ENCODE measurements at places on chromosomes 12 and 14. TPM values are rescaled to one million over a fixed set of nuclear protein-coding genes. Genes with fewer than 3 reads are reported as not detected.
A peak's percentile ranks its signal among the peaks of the same experiment; 100 is the strongest.

GRCh38 chr12:89166525-89166934 lies 185.8 kb downstream of the DUSP6 start:
- H3K4me1 ChIP-seq = no peaks in the 10 kb centered on the region
- no peaks in the 10 kb centered on the region for H3K36me3 ChIP-seq
- no peak overlapping the region for H3K27ac ChIP-seq
- H3K4me3 ChIP-seq = no peak overlapping the region
- no peaks in the 10 kb centered on the region for H3K27me3 ChIP-seq

Gene LTBR
- 0.91 TPM for total RNA-seq

DNA sequence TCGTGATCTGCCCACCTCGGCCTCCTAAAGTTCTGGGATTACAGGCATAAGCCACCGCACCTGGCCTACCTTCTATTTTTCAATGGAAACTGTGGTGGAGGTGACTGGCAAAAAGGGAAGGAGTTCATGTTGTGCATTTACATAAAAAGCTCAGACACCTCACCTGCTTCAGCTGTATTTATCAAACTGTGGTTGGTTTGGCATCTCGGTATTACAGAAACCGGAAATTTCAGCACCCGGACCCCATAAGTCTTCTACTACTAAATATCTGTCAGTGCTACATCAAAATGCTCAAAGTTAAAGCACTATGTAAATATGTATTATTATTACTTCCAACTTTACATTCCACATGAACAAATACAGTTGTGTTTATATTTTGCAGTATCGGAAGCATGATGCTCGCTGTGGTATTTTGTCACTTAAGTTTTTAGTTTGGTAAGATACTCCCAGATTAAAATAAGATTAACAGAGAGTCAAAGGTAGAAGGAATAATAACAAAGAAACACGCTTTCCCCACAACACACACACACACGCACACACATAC lies 95.4 kb downstream of the ITPR2 start:
- H3K27me3 ChIP-seq = no peaks in the 10 kb centered on the region
- no peak overlapping the region for H3K27ac ChIP-seq
- H3K4me3 ChIP-seq = no peak overlapping the region
- no peak for DNase-seq
- H3K36me3 ChIP-seq = peaks cover 42% of the 10 kb centered on the region

DNA sequence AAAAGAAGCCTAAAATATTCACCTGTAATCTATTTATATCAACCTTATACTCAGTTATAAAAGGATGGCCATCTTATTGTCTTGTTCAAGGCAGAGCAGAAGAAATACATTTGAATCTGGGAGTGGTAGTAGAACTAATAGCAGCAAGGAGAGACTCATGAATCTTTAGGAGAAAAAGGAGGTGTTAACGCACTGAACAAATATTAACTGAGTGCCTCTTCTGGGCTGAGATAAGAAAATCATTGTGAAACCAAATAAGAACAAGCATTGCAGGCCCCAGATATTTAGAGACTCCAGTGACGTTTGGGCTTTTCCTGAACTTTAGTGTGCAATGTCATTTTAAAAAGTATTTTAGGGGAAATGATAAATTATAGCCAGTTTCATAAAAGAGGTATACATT lies 790.6 kb downstream of the DIO2 start:
- H3K27me3 ChIP-seq = no peaks in the 10 kb centered on the region
- H3K4me1 ChIP-seq = no peaks in the 10 kb centered on the region
- H3K4me3 ChIP-seq = no peak overlapping the region
- DNase-seq = no peak
- H3K27ac ChIP-seq = no peak overlapping the region

DNA sequence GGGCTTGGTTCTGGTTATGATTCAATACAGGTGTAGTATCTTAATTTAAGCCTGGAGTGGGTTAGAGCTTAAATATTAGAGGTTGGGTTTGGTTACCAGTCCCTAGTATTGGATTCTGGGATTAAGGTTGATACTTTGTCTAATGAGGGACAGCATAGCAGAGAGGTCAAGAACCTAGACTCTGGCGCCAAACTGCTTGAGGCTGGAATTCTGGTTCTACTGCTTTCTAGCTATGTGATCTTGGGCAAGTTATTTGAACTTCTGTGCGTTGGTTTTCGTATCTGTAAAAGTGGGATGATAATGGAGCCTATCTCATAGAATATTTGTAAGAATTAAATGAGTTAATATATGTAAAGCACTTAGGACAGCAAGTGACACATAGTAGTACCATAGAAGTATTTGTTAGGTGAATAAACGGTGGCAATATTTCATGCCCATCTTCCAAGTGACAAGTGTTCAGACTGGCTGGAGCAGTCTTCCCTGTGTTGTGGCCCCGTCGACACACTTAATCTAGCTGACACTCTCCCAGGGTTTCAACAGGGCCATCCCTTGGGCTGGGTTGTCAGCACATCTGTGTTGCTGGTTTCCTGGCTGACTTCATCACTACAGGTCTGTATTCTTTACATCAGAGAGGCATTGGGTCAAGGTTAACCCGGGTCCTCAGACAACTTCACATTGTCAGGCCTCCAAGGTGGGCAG lies 3.0 kb downstream of the ENDOU start:
- peaks cover 3% of the 10 kb centered on the region for H3K36me3 ChIP-seq
- H3K4me3 ChIP-seq = no peak overlapping the region
- peaks cover 31% of the 10 kb centered on the region for H3K4me1 ChIP-seq
- no peak for DNase-seq

- H3K4me1 ChIP-seq = peaks cover 25% of the 10 kb centered on the region
- no peaks in the 10 kb centered on the region for H3K27me3 ChIP-seq
- H3K27ac ChIP-seq = peak overlapping the region; percentile 92
- H3K4me3 ChIP-seq = peak overlapping the region; percentile 15
- H3K36me3 ChIP-seq = no peaks in the 10 kb centered on the region
Measured at GRCh38 chr14:35201066-35201465, 78.7 kb downstream of the PRORP start.

GRCh38 chr12:16261944-16262475 lies 15.5 kb downstream of the SLC15A5 start:
- DNase-seq = no peak
- no peak overlapping the region for H3K27ac ChIP-seq
- H3K36me3 ChIP-seq = no peaks in the 10 kb centered on the region

- no peak for DNase-seq
- no peaks in the 10 kb centered on the region for H3K4me1 ChIP-seq
- no peak overlapping the region for H3K27ac ChIP-seq
- no peak overlapping the region for H3K4me3 ChIP-seq
- H3K27me3 ChIP-seq = peaks cover 1% of the 10 kb centered on the region
Measured at GRCh38 chr12:524167-524951, 64.6 kb downstream of the B4GALNT3 start.

DNA sequence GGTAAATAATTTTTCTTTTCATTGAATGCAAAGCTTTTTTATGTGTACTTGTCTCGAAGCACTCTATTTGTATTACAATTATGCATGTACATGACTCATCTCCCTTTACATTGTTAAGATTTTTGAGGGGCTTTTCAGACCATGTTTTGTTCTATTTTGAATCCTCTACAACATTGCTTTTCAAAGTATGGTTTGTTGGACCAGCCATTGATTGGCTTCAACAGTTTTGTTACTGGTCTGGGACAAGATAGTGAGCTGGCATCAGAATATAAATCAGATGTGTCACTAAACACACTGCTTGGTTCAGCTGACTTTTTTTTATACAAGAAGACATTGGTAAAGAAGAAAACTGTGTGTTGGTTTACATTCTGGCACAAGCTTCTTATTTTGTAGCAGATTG lies 122.3 kb downstream of the MON2 start:
- H3K36me3 ChIP-seq = no peaks in the 10 kb centered on the region
- DNase-seq = no peak
- H3K27me3 ChIP-seq = no peaks in the 10 kb centered on the region
- H3K4me3 ChIP-seq = no peak overlapping the region

GRCh38 chr14:27145170-27145569 lies 547.3 kb upstream of the NOVA1 start:
- H3K4me1 ChIP-seq = no peaks in the 10 kb centered on the region
- H3K27me3 ChIP-seq = no peaks in the 10 kb centered on the region
- H3K4me3 ChIP-seq = no peak overlapping the region
- H3K27ac ChIP-seq = no peak overlapping the region
- H3K36me3 ChIP-seq = no peaks in the 10 kb centered on the region

- H3K27ac ChIP-seq = peak overlapping the region; percentile 91
- H3K4me1 ChIP-seq = peaks cover 25% of the 10 kb centered on the region
- H3K27me3 ChIP-seq = no peaks in the 10 kb centered on the region
- peak overlapping the region; percentile 96 for H3K4me3 ChIP-seq
- peaks cover 18% of the 10 kb centered on the region for H3K36me3 ChIP-seq
- DNase-seq = peak; percentile 27
Measured at GRCh38 chr12:67647799-67648520, 585 bp upstream of the DYRK2 start.

DNA sequence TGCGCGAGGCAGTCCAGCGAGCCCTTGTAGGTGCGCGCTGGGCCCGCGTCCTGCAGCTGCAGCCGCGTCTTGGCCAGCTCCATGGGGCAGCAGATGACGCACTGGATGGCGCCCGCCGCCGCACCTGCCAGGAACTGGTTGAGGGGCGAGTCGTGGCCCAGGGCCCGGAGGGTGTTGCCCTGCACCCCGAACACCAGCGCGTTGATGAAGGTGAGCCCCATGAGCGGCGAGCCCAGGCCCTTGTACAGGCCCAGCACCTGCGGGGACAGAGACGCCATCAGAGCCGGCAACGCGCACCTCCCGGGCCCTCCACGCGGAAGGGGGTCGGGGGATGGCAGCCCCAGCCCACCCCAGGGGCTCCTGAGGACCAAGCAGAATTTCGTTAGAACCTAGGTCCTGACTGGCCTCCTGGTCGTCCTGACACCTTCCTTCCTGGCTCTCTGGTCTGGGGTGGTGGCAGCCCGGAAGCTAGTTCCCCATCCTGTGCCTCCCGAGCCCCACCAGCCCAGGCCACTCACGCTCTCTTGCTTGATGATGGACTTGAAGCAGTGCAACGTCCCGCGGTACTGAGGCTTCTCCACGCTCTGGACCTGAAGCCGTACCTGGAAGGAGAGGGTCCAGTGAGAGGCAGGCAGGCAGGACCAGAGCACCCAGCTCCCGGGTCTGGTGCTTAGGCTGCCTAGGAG lies 13.3 kb downstream of the SLC25A29 start:
- H3K27ac ChIP-seq = no peak overlapping the region
- peaks cover 3% of the 10 kb centered on the region for H3K4me1 ChIP-seq
- no peaks in the 10 kb centered on the region for H3K36me3 ChIP-seq
- DNase-seq = no peak

DNA sequence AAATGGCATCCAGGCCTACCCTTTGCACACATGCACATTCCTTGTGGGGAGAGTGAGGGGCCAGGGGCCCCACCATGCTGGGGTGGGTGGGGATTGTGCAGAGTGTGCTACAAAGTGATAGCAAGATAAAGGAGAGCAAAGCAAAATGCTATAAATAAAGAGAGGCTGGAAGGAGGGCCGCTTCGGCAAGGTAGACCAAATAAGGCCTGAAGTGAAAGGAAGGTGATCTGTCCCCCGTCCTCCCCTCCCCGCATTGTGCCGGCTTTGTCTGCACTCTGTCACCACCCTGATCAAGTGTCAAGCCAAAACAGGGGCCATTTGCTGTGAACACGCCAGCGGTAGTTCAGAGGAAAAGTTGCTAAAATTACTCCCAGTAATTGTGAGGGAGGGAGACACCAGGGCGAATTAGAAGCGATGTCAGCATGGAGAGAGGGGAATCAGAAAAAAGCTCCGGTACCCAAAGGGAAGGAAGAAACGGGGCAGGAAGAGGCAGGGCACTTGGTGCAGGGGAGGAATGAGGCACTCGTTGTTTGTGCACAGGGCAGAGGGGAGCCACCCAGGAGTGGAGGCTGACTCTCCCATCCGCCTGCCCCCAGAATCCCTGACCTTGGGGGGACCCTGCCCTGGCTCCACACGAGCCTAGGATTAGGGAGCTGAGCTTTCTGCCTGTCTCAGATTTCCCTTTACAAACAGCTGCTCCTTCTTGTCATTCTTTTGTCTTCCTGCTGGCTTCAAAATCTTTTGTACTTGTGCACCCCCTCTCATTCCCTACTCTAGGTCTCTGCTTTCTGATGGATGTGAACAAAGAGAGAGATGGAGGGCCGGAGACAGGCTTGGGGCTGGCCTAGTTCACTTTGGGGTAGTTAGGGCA lies 2.9 kb upstream of the MYH7 start:
- no peak for DNase-seq
- H3K36me3 ChIP-seq = no peaks in the 10 kb centered on the region
- H3K27ac ChIP-seq = no peak overlapping the region
- H3K4me3 ChIP-seq = no peak overlapping the region
- peaks cover 4% of the 10 kb centered on the region for H3K27me3 ChIP-seq

DNA sequence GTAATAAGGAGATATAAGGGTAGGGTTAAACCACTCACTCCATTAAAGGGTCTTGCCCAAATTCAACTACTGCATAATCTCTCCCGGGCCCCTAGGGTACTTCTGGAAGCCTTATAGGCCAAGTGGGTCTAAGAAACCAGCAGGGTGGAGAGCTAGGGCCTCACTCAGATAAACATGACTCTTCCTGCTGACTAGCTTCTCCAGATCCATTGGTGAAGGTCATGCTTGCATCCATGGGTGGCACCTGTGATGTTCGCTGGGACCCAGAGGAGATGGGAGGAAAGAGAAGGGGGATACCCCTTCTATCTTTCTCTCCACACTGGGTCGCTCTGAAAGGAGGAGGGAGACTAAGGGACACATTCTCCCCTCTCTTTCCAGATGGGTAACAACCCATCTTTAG lies 36.1 kb upstream of the HIGD1C start:
- no peak for DNase-seq
- H3K4me3 ChIP-seq = no peak overlapping the region
- H3K27me3 ChIP-seq = no peaks in the 10 kb centered on the region
- no peak overlapping the region for H3K27ac ChIP-seq
- peaks cover 46% of the 10 kb centered on the region for H3K36me3 ChIP-seq

- H3K4me3 ChIP-seq = no peak overlapping the region
- no peak overlapping the region for H3K27ac ChIP-seq
- no peak for DNase-seq
- peaks cover 45% of the 10 kb centered on the region for H3K36me3 ChIP-seq
Measured at GRCh38 chr12:48601013-48601756, 31.3 kb upstream of the LALBA start.

DNA sequence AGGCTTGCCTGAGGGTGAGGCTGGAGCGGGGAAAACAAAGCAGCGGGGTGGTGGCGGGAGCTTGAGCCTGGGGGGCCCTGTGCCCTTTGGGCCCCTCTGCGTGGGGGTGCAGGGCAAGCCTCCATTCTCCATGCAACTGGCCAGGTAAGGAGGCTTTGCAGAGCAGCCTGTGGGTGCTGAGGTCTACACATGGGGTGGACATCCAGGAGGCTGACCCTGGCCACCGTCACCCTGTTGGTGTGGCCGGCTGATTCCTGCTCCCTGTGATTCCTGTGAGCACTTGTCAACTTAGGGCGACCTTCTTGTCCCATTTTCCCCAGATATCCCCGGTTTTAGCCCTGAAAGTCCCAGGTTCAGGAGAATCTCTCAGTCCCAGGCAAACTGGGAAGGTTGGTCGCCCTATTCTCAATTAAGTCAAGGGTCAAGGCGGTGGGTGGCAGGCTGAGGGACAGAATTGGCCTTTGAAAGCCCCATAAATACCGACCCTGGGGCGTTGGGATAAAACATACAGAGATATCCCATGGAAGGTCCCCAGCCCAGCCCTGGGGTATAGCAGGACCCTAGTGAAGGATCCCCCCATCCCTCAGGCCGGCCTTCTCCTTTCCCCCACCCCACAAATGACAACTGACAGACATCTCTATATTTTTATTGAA lies 70.5 kb downstream of the PRIMA1 start:
- no peak overlapping the region for H3K27ac ChIP-seq
- DNase-seq = no peak
- no peaks in the 10 kb centered on the region for H3K4me1 ChIP-seq
- no peaks in the 10 kb centered on the region for H3K36me3 ChIP-seq
- no peaks in the 10 kb centered on the region for H3K27me3 ChIP-seq
- no peak overlapping the region for H3K4me3 ChIP-seq

- H3K4me3 ChIP-seq = no peak overlapping the region
- peaks cover 9% of the 10 kb centered on the region for H3K27me3 ChIP-seq
- H3K27ac ChIP-seq = no peak overlapping the region
- H3K36me3 ChIP-seq = no peaks in the 10 kb centered on the region
- DNase-seq = no peak
Measured at GRCh38 chr14:75476274-75476995, 45.8 kb upstream of the BATF start.

Data from naive thymus-derived CD8-positive, alpha-beta T cell (primary cell).